Suprapubic skin (tissue), 4 donors: ENCODE measurements at places on chromosomes 11 and 22. TPM values are rescaled to one million over a fixed set of nuclear protein-coding genes. Genes with fewer than 3 reads are reported as not detected.

LRRN4CL gene
- 3.3 TPM for total RNA-seq

TMEM45B gene
- total RNA-seq = 42.0 TPM

MUC2 gene
- total RNA-seq = 0.08 TPM

DNA sequence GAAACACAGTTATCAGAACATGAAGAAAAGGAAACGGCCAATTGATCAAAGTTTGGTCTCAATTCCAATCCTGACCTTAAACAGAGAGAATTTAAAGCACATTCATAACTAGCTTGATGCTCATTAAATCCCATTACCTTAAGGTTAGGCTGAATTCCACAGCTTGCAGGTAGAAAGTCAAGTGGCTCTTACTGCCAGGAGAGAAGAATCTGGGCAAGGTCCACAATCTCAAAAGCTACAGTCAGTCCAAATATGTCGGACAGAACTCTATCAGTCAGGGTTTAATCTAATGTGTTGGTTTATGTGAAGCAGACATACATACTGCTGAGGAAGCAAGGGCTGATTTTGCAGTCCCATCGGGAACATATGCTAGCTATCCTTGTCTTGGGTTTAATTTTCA, 348.8 kb downstream of the SOX6 start:
- H3K4me1 ChIP-seq = no peaks in the 10 kb centered on the region
- no peaks in the 10 kb centered on the region for H3K27me3 ChIP-seq
- no peak for DNase-seq
- no peak overlapping the region for H3K4me3 ChIP-seq

DNA sequence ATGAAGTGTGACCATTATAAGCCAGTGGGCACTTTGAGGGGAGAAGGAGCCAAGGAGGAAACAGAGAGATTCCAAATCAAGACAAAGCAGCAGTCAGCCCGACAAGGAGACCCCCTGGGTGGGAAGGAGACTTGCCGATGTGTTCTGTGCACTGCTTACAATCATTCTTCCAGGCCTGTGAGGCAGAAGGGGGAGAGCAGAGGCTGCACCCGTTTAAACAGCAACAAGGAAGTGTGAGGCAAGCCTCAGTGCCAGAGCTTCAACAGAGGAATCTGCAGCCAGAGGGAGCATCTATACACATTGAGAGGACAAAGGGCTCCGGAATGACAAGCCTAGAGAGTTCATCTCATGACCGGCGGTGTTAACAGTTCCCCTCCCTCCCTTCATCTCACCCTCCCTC, 121.1 kb downstream of the NXPE2 start:
- H3K4me3 ChIP-seq = no peak overlapping the region
- no peaks in the 10 kb centered on the region for H3K36me3 ChIP-seq
- DNase-seq = no peak
- H3K4me1 ChIP-seq = no peaks in the 10 kb centered on the region
- no peak overlapping the region for H3K27ac ChIP-seq

GRCh38 chr11:128687321-128687720, 6.6 kb upstream of the FLI1 start:
- no peak for DNase-seq
- H3K4me3 ChIP-seq = peak overlapping the region; percentile 43
- peaks cover 59% of the 10 kb centered on the region for H3K4me1 ChIP-seq
- H3K27me3 ChIP-seq = peaks cover 92% of the 10 kb centered on the region
- H3K36me3 ChIP-seq = no peaks in the 10 kb centered on the region

DNA sequence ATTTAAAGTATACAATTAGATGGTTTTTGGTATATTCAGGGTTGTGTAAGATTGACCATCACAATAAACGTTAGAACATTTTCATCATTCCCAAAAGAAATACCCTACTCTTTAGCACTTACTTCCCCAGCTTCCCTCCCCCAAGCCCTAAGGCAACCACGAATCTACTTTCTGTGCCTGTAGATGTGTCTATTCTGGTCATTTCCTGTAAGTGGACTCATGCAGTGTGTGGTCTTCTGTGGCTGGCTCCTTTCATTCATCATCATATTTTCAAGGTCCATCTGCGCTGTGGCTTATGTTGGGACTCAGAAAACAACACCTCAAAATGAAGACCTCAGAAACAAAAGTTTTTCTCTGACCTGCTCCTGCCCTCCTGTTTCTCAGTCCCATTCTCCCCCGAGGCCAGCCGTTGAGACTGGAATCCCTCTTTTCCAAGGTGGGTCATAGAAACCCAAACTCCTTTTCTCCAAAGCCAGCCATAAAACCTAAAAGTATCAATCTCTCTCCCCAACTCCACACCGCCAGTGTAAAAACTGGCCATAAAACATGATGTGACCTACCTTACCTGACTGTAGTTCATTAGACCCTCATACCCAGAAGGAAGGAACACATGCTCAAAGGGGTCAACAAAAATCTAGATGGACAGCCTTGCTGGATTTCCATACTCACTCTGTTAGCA, 12.9 kb upstream of the TMPRSS13 start:
- H3K36me3 ChIP-seq = no peaks in the 10 kb centered on the region
- no peak overlapping the region for H3K27ac ChIP-seq
- no peak for DNase-seq
- H3K27me3 ChIP-seq = peaks cover under 1% of the 10 kb centered on the region

GGT5 gene
- 38.8 TPM for total RNA-seq

- H3K4me3 ChIP-seq = no peak overlapping the region
- no peaks in the 10 kb centered on the region for H3K4me1 ChIP-seq
- no peak for DNase-seq
- H3K27ac ChIP-seq = no peak overlapping the region
- H3K36me3 ChIP-seq = peaks cover 12% of the 10 kb centered on the region
Measured at GRCh38 chr22:46425016-46425415, 89.5 kb downstream of the TRMU start.

DNA sequence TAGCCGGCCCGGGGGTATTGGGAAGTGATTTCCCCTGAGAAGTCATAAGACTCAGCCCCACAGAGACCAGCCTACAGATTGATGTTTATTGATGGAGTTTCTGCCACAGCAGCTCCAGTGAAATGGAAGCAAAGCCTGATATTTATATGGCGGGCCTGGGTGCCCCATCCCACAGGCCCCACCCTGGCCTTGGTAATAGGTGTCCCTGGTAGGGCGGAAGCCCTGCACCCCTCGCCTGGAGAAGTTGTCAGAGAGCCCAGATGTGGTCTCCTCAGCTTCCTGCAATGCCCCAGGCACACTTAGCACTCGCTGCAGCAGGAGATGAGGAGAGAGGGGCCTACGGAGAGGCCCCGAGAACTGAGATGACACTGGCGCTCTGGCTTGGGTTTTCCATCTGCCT, 107.4 kb downstream of the MORC2 start:
- H3K36me3 ChIP-seq = no peaks in the 10 kb centered on the region
- H3K27ac ChIP-seq = no peak overlapping the region
- no peak for DNase-seq

DNA sequence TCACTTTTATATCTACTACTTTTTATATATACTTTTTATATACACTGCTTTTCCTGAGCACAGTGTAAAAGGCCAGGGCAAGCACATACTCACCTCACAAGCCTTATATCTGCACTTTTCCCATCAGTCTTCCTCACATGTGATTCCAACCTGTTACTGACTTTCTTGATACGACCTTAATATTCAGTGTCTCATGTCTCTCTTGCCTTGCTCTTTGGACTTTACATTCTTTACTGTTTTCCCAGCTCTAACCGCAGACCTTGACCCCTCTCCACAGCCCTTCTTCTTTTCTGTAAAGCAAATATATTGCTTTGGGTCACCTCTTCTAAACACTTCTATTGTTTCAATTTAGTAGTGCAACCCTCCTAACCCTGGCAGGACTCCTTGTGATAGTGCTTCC, 353.1 kb upstream of the ANO5 start:
- H3K4me3 ChIP-seq = no peak overlapping the region
- no peaks in the 10 kb centered on the region for H3K27me3 ChIP-seq
- no peak for DNase-seq
- no peaks in the 10 kb centered on the region for H3K4me1 ChIP-seq

GRCh38 chr22:20247010-20247505, 21.1 kb downstream of the RTN4R start:
- no peak overlapping the region for H3K27ac ChIP-seq
- peaks cover 40% of the 10 kb centered on the region for H3K4me1 ChIP-seq
- no peaks in the 10 kb centered on the region for H3K36me3 ChIP-seq
- no peak for DNase-seq

DNA sequence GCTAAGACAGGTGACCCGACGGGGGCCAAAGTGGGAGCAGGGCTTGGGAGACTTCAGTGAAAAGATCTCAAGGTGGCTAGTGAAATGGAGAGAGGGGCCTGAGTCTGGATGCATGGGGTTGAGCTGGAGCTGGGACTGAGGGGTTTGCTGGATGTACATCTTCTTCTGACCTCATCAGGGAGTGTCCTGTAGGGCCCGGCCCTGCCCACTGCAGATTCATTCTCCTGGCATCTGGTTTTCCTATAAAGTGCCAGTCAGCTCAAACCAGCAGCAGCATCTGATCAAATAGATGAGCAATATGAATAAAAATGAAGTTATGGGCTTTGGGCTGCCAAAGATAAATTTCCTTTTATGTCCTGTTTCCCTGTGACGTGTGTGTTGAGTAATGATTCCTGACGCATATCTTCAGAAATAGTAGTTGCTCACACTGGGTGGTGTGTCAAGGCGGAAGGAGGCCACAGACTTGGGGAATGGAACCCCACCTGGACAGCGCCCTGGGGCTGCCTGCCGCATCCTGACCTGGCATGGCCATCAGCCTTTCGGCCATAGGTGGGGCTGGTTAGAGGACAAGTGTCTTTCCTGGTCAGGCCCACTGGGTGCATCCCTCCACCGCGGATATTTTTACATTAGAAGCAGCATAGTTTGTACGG, 135.4 kb downstream of the OSBP2 start:
- no peaks in the 10 kb centered on the region for H3K36me3 ChIP-seq
- no peaks in the 10 kb centered on the region for H3K27me3 ChIP-seq
- peak; percentile 67 for DNase-seq
- H3K4me1 ChIP-seq = peaks cover 15% of the 10 kb centered on the region
- H3K4me3 ChIP-seq = no peak overlapping the region

DNA sequence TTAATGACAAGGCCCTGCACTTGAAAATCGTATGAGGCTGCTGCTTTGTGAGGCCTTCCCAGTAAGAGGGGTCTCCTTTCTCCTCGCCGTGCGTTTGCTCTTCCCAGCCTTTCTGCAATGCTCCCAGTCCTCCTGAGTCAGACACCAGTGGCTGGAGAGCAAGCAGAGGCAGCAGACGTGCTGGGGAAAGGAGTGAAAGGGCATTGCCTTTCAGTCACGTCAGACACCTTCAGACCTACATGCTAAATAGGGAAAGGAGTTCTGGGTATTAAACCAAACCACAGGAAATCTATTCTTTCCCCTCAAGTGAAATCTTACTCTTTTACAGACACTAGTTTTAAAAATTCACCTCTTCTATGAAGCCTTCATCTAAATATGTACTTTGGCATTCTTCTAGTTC, 274.8 kb downstream of the NTM start:
- H3K4me3 ChIP-seq = no peak overlapping the region
- no peaks in the 10 kb centered on the region for H3K4me1 ChIP-seq
- no peaks in the 10 kb centered on the region for H3K27me3 ChIP-seq
- DNase-seq = no peak

CLDN5 gene
- 22.1 TPM for total RNA-seq

GRCh38 chr11:92845805-92846204, 123.6 kb upstream of the MTNR1B start:
- no peaks in the 10 kb centered on the region for H3K27me3 ChIP-seq
- peaks cover 23% of the 10 kb centered on the region for H3K4me1 ChIP-seq
- no peaks in the 10 kb centered on the region for H3K36me3 ChIP-seq

MYRF gene
- total RNA-seq = 0.72 TPM

NAT10 gene
- 45.4 TPM for total RNA-seq

DNA sequence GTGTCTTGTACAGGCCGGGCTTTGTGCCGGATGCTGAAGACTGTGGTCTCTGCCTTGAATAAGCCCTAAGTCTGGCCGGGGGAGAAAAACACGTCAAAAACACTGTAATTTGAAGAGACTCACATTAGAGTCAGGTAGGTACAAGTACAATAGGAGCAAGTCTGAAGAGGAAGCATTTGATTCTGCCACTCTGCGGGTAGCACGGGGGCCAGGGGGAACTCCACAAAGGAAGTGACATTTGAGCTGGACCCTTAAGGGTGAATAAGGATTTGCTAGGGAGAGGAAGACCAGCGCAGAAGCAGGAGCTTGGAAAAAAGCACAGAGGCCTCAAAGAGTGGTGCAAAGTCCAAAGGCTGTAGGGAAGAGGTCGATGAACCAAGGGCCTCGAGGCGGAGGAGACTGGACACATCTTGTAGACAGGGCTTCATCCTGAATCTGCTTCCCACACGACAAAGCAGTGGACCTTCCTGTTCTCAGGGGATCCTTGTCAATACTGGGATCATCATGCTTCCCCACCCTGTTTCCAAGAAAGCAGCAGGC, 38.7 kb downstream of the BUD13 start:
- H3K27ac ChIP-seq = no peak overlapping the region
- H3K4me1 ChIP-seq = peaks cover 15% of the 10 kb centered on the region

GRCh38 chr11:57049749-57050148, 61.0 kb downstream of the OR5AK2 start:
- no peaks in the 10 kb centered on the region for H3K4me1 ChIP-seq
- H3K27me3 ChIP-seq = no peaks in the 10 kb centered on the region
- DNase-seq = no peak
- no peak overlapping the region for H3K27ac ChIP-seq

DNA sequence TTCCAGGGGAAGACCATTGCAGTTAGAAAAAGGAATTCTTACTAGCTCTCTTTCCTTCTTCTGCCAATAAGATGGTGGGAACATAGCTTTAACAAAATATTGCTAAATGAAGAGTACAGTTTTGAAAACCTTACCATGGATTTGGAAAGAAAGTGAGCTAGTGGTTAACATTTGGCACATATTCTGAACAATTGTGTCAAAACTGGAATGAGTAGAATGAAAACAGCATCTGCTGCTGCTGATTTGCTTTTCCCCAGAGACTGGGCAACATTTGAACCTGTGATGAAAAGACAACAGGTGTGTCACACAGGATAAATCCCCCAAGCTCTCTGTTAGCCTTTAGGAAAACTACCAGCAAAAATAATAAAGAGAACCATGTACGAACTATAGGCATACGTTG, 761.4 kb downstream of the KCNA4 start:
- no peak for DNase-seq
- H3K4me1 ChIP-seq = no peaks in the 10 kb centered on the region
- H3K4me3 ChIP-seq = no peak overlapping the region
- H3K36me3 ChIP-seq = no peaks in the 10 kb centered on the region
- H3K27ac ChIP-seq = no peak overlapping the region

- no peaks in the 10 kb centered on the region for H3K4me1 ChIP-seq
- no peak for DNase-seq
- no peak overlapping the region for H3K27ac ChIP-seq
Measured at GRCh38 chr11:86571273-86571948, 101.0 kb downstream of the ME3 start.

SELENOO gene
- 27.4 TPM for total RNA-seq

DNA sequence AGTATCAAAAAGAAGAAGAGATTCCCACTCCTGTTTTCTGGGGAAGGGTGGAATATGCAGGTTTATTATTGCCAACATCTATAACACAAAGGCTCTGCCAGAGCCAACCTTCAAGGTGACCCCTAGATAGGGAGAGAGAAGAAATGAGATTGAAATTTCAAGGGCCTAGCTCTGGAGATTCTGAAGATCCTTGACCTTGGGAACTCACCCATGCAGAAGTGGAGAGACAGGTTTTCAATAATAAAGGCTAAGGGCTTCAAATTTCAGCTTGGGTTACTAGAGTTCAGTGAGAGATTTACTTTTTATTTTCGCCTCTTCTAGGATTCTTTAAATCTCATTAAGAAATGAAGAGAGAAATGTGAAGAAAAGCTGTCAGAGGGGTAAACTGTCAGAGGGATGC, 98.4 kb downstream of the CD44 start:
- peak overlapping the region; percentile 70 for H3K27ac ChIP-seq
- no peak overlapping the region for H3K4me3 ChIP-seq
- no peak for DNase-seq
- peaks cover 30% of the 10 kb centered on the region for H3K4me1 ChIP-seq
- no peaks in the 10 kb centered on the region for H3K27me3 ChIP-seq
- no peaks in the 10 kb centered on the region for H3K36me3 ChIP-seq
